Esophagus muscularis mucosa (tissue), 4 donors: ENCODE measurements at places on chromosomes 1 and 21. TPM values are rescaled to one million over a fixed set of nuclear protein-coding genes. Genes with fewer than 3 reads are reported as not detected.

Gene DBT
- 11.8 TPM for total RNA-seq

Gene BNIPL
- total RNA-seq: 0.13 TPM

Gene H6PD
- total RNA-seq: 54.4 TPM

GRCh38 chr1:206636671-206637070, 1.3 kb downstream of the DYRK3 start:
- DNase-seq: no peak

DNA sequence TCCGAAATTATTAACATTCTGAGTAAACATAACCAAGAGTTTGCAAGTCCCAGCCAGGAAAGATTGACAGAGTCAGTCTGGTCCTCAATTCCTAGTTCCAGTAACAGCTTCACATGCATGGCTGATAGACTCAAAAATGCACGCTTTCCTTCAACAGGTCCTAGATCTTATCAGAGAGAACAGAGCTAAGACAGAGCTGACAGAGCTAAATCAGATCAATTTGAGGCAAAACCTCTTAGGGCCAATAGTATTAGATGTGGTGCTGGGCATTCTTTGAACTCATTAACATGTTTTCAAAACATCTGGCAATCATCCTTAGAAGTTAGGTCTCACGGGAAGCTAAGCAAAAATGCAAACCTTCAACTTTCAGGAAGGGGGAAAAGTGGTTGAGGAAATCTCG, 114.0 kb downstream of the GREM2 start:
- DNase-seq: no peak

- DNase-seq: no peak
These were observed 2.9 kb downstream of the CRYZ start for GRCh38 chr1:74729741-74730478.
